ENCODE measurements at places on chromosomes 3 and 15. TPM values are rescaled to one million over a fixed set of nuclear protein-coding genes. Genes with fewer than 3 reads are reported as not detected.

The PFKFB4 gene
- 1.7 TPM for polyA plus RNA-seq

The NAALADL2 gene
- not detected for polyA plus RNA-seq

The SLC7A14 gene
- polyA plus RNA-seq = not detected

The HHATL gene
- polyA plus RNA-seq = not detected

The MUC13 gene
- not detected for polyA plus RNA-seq

The EIF2B5 gene
- polyA plus RNA-seq = 77.1 TPM

The RARB gene
- polyA plus RNA-seq = not detected

The PLD1 gene
- not detected for polyA plus RNA-seq

The CCR8 gene
- polyA plus RNA-seq = not detected

The ERICH6 gene
- polyA plus RNA-seq = not detected

The A4GNT gene
- not detected for polyA plus RNA-seq

The GP9 gene
- polyA plus RNA-seq = not detected

The AVEN gene
- polyA plus RNA-seq = 2.9 TPM

The CGNL1 gene
- polyA plus RNA-seq = 0.03 TPM

The ITGB5 gene
- 0.76 TPM for polyA plus RNA-seq

The SLC9C1 gene
- 0.07 TPM for polyA plus RNA-seq

The BCL2A1 gene
- 34.0 TPM for polyA plus RNA-seq

The C3orf49 gene
- polyA plus RNA-seq = not detected

The AADACL2 gene
- not detected for polyA plus RNA-seq

The CADPS gene
- 0.27 TPM for polyA plus RNA-seq

The ZPLD1 gene
- polyA plus RNA-seq = not detected

The SAXO2 gene
- polyA plus RNA-seq = 3.1 TPM

The CLRN1 gene
- not detected for polyA plus RNA-seq

The GUCA1C gene
- not detected for polyA plus RNA-seq

The PEX5L gene
- polyA plus RNA-seq = not detected

The SLC22A13 gene
- polyA plus RNA-seq = not detected

The EFHB gene
- 1.3 TPM for polyA plus RNA-seq

The FBXO40 gene
- polyA plus RNA-seq = not detected

The ARHGEF3 gene
- polyA plus RNA-seq = 24.4 TPM

The PLA2G4D gene
- polyA plus RNA-seq = not detected

The LCMT2 gene
- polyA plus RNA-seq = 10.1 TPM

The CFAP161 gene
- polyA plus RNA-seq = not detected

The FOXB1 gene
- polyA plus RNA-seq = not detected

The RPL14 gene
- polyA plus RNA-seq = 750 TPM

The GOLGA6L9 gene
- polyA plus RNA-seq = 8.3 TPM

The CNOT10 gene
- polyA plus RNA-seq = 22.6 TPM

The CYP1A1 gene
- polyA plus RNA-seq = 0.24 TPM

The ALDH1L1 gene
- polyA plus RNA-seq = not detected

The SNTN gene
- polyA plus RNA-seq = not detected

The LRRIQ4 gene
- polyA plus RNA-seq = not detected

The GPR160 gene
- 17.4 TPM for polyA plus RNA-seq

The TIMP4 gene
- polyA plus RNA-seq = not detected

The CYP8B1 gene
- not detected for polyA plus RNA-seq

The GRAMD1C gene
- 8.5 TPM for polyA plus RNA-seq

The FOXL2 gene
- polyA plus RNA-seq = not detected

Measured in B cell (primary cell).